ENCODE measurements at places on chromosomes 5 and 9.

- DNase-seq = peak; percentile 77
These were observed at the start of gene EXOSC3 for GRCh38 chr9:37784616-37785483. Gene EXOSC3, minus strand, starts transcription at chr9:37785064. Its CDS starts 20 bp downstream, at chr9:37785044.

DNA sequence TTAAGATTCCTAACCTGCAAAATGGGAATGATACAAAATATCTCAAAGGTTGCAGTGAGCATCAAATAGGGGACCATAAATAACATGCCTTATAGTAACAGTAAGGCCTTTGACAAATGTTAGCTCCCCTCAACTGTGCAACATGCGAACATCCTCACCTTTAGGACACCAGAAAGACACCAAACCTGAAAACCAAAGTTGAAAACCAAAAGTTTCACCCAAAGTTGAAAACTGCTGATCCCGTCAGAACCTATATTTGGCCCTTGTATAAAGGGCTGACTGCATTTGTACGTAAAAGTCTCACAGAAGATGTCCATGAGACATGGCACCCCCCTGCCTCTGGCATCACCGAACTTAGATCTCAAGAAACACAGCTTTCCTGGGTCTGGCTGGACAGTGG, 12.1 kb downstream of the CDK5RAP2 start:
- no peak for DNase-seq

DNA sequence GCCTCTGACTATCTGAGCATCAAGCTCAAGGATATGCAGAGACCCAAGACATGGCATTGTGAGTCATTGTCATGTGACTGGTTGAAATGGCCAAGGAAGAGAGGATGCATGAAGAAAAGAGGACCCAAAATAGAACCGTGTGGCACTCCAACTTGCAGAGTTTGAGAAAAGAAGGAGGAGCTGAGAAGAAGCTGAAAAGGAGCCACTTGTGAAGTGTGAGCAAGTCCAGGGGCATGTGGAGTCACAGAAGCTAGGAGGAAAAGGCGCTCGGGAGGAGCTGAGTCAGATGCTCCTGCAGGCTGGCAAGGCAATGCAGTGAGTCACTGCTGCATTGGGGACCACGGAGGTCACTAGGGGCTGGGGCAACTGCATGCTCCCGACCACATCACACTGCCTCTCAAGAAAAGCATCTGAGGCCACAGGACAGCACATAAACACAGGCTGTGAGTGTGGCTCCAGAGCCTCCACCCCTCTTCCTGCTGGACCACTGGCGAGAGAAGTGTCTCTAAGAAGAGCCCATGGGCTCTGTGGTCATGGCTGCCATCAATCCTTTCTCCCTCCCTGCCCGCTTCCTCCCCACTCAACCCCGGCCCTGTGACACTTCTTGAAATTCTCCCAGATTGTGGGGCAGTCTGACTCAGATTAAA, 197.6 kb downstream of the DRD1 start:
- no peak for DNase-seq

DNA sequence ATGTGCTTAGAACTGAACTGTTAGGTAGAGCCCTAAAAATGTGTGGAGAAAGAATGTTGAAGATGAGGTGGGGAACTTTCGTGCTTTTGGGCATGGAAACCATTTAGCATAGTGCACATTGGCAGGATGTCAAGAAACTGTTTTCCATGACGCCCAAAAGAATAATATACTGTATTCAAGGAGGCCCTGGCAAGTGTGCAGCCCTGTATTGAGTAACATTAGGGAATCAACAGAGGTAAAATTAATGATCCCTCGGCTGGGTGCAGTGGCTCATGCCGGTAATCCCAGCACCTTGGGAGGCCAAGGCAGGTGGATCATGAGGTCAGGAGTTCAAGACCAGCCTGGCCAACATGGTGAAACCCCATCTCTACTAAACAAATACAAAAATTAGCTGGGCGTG, 20.9 kb upstream of the PLIN2 start:
- no peak for DNase-seq

GRCh38 chr9:34996181-34996904, 6.8 kb downstream of the DNAJB5 start:
- DNase-seq = no peak

GRCh38 chr9:75210215-75210614, 121.9 kb downstream of the OSTF1 start:
- DNase-seq = no peak

- DNase-seq = no peak
These were observed 1.6 kb downstream of the ITK start for GRCh38 chr5:157182143-157182757.

GRCh38 chr5:79621056-79621455, 8.8 kb downstream of the TENT2 start:
- no peak for DNase-seq

- no peak for DNase-seq
These were observed 364.2 kb upstream of the PDE4D start for GRCh38 chr5:60257596-60258271.

DNA sequence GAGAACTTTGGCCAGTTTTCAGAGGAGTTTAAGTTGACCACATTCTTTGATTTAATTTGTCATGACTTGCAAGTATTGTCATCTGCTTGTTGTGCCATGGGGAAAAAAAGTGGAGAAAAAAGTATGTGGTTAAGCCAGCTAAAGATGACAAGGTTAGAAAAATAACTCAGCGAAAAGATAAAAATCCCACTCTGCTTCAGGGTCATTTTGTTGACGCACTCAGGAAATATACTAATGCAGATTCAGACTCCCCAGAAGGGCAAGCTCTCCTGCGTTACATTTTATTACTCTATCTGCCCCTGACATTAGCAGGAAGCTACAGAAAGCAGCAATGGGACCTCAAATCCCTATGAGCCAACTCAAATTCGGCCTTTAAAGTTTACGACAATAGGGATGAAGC, 27.6 kb upstream of the TESK1 start:
- no peak for DNase-seq

DNA sequence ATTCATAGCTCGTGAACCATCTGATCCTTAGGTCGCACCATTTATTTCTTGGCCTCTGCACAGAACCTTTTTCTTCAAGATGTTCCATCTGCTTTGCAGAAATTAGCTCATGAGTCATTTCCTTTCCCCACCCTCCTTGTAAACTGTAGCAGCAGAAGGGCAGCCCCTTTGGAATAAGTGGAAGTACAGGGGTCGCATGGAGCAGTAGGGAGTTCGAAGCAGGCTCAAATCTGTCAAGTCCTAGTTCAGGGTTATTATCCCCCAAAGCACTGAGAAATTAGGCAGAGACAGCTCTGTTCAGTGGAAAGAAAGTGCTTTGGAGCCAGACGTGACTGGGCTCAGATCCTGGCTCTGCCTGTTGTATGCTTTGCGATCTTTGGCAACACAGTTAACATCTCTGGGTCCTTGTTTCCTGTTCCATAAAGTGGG, 84.2 kb downstream of the SGCD start:
- no peak for DNase-seq

DNA sequence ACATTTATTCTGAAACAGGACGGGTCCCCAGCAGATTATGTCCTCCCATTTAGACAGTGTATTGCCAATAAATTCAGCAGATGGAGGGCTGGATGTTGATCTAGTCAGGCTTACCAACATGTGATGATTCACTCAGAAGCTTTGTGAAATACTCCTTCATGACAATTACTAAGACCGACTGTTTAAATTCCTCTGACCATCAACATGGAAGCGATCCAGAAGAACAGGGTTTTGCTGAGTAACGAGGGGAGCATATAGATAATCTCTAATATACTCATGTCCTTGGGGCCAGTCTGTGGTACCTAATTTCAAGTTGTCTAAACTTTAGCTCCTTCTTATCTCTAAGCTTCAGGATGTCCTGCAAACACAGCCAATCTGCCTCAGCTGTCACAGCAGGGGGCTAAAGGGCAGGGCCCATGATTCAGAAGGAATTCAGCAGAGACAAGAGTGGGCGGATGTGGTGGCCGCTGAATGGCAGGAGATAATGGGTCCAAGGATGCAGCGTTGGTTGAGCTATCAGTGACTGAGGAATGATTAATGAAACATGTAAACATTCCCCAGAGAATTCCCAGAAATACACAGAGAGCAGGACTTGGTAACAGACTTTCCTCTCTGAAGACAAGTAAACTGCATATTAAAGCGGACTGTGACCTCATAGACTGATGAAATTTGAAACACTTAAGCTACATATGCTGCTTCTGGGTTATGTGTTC, 109.4 kb downstream of the ANKRD55 start:
- no peak for DNase-seq

DNA sequence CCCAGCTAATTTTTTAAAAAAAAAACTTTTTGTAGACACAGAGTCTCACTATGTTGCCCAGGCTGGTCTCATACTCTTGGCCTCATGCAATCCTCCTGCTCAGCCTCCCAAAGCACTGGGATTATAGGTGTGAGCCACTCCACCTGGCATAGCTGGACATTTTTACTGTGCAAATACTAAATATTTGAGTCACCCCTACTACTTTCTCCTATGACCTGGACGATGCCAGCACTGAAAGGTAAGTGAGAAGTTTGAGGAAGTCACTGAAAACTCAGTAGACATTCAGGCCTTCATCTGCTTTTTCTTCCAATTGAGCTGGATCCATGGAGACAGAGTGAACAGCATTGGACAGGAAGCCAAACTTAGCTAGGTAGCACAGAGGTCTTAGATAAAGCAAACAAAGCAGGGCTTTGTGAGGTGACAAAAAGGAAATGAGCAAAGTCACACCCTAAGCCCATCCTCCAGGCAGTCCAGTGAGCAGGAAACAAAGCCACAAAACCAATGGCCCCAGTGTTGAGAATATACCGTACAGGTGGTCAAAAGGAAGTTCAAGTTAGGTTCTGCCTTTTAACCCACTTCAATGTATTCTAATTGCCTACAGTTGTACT, 192.6 kb upstream of the RASA1 start:
- no peak for DNase-seq

- no peak for DNase-seq
These were observed 187.6 kb downstream of the COMMD10 start for GRCh38 chr5:116272281-116272941.

- DNase-seq = no peak
These were observed 184.4 kb upstream of the FTMT start for GRCh38 chr5:121667292-121667691.

GRCh38 chr9:98805506-98806272, 1.8 kb upstream of the GALNT12 start:
- DNase-seq = no peak

All from stimulated activated CD4-positive, alpha-beta T cell treated with anti-CD3 and anti-CD28 coated beads, Interleukin-4, amount 100 ng/mL, for 4 hours (primary cell).